ENCODE measurements at places on chromosomes 13 and 19.

DNA sequence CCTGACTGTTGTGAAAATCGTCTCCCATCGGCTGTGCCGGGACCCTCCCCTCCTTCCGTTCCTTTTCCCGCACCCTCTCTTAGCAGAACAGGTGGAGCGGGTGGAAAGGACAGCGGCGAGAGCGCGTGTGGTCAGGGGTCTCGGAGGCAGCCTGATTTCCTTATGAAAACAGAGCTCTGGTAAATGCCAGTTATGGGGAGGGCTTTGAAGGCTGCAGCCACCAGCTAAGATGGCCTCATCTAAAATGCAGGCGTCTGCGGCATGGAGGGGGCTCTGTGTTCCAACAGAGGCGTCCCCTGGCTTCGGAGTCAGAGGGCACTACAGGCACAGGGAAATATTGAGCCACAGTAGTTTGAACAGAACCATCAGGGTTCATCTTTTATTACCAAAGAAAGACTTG is 93.8 kb upstream of the SOX1 start:
- no peak for DNase-seq

DNA sequence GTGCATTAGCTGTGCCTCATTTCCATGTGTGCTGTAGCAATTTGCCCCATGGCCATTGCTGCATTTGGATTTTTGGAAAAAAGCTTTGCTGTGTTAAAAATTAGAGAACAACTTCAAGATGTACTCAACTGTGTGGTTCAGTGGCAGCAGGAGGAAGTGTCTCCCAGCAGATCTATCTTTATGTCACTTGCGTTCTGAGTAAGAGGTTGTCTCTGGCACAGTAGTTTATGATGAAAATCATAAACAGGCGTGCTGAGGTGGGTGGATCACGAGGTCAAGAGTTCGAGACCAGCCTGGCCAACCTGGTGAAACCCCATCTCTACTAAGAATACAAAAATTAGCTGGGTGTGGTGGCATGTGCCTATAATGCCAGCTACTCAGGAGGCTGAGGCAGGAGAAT is 29.0 kb upstream of the RNF17 start:
- no peak for DNase-seq

- peak; percentile 34 for DNase-seq
Observed at GRCh38 chr19:2607712-2608601, 94.5 kb downstream of the GNG7 start.

GRCh38 chr19:41299046-41299754 is 10.8 kb upstream of the CCDC97 start:
- DNase-seq: no peak

- DNase-seq: no peak
Observed at GRCh38 chr13:100529666-100530377, 58.8 kb downstream of the GGACT start.

DNA sequence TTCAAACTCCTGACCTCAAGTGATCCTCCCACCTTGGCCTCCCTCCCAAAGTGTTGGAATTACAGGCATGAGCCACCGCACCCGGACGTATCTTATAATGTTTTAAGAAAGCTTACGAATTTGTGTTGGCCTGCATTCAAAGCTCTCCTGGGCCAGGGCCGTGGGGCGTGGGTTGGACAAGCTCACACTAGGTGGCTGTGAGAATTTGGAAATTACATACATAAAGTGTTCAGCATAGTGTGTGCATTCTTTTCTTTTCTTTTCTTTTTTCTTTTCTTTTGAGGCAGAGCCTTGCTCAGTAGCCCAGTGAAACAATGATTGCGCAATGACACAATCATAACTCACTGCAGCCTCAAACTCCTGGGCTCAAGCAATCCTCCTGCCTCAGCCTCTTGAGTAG is 2.6 kb downstream of the ZSWIM4 start:
- no peak for DNase-seq

- DNase-seq: no peak
Observed at GRCh38 chr19:12994701-12995595, at the start of gene NFIX. Gene NFIX, plus strand, starts transcription at chr19:12995475. Its CDS starts 363 bp downstream, at chr19:12995838.

DNA sequence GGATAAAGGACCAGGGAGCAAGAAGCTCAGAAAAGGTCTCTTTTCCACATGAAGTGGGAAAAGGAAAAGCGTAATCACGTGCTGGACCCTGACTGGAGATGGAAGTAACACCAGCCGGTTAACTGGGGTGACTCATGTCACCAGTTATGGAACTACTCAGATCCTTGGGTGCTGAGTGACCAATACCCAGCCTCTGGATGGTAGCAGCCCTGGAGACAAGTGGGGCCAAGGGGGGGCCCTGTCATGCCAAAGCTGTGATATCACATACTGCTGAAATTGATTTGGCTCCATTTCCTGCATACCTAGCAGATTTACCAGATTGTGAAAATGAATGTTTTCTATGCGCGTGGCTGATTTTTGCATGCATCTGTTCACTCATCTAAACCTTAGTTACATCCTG is 158.9 kb downstream of the ZIC5 start:
- no peak for DNase-seq

GRCh38 chr19:43519436-43520088 is 7.4 kb downstream of the ETHE1 start:
- DNase-seq: peak; percentile 77

DNA sequence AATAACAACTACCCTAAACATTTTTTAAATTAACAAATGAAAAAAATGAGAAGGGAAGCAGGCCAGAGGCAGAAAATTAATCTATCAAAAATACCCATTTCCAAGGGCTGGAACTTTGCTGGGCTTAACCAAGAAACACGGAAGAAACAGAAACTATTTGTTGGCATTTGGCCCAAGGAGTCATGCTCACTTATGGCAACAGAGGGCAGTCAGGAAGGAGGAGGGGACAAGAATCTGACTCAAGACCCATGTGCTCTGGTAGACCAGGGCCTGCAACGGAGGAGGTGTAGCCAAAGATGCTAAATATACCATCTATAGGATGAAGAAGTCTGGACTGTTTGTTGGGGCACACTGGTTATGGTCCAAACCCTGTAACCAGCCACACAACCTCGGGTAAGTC is 496.7 kb downstream of the COG6 start:
- DNase-seq: no peak

GRCh38 chr19:14433554-14434501 is 722 bp downstream of the PKN1 start:
- peak; percentile 27 for DNase-seq

DNA sequence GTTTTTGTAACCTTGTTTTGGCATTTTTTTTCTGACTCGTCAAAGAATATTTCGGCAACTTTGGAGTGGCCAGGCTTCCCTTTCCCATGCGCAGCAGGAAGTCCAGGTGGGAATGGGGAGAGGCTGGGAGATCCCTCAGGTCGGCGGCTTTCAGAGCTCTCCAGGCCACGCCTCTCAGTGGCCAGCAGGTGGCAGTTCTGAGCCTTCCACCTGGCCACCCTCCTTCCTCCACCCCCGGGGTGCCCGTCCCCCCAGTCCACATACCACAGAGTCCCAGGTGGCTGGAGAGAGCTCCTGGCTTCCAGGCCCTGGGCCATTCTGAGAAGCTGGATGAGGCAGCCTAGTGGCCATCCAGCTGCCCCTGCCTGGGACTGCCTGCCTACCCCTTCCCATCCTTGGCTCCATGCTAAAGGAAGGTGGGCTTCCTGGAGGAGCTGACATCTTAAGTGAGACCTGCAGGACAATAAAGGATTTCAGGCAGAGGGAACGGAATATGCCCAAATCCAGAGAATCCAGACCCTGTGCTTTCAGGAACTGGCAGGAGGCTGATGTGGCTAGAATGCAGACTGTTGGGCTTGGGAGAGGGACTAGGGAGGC is 46.3 kb downstream of the CCNE1 start:
- no peak for DNase-seq

- DNase-seq: no peak
Observed at GRCh38 chr13:43510956-43511901, 275.5 kb downstream of the ENOX1 start.

GRCh38 chr13:44293908-44294735 is 79.5 kb upstream of the SERP2 start:
- no peak for DNase-seq

DNA sequence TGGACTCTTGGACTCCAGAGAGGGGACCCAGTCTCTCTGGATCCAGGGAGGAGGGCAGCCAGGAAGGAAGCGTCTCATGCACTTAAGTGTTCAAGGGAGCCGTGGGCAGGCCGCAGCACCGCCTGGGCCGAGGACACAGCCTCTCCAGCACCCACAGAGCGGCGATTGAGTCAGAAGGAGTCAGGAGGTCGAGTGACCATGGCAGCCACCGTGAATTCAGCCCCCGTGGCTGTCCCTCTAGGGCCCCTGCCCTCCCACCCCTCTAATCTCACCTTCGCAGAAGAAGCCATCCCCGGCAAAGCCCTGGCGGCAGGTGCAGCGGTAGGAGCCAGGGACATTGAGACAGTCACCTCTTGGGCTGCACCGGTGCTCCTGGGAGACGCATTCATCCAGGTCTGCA is 38.0 kb downstream of the FBN3 start:
- DNase-seq: no peak

GRCh38 chr13:49026851-49027250 is 51.1 kb downstream of the FNDC3A start:
- no peak for DNase-seq

GRCh38 chr13:38334845-38335244 is 14.8 kb upstream of the UFM1 start:
- DNase-seq: no peak

GRCh38 chr13:20940083-20940482 is 37.5 kb upstream of the XPO4 start:
- DNase-seq: no peak

- DNase-seq: no peak
Observed at GRCh38 chr19:9741476-9742171, 26.9 kb downstream of the ZNF846 start.

DNA sequence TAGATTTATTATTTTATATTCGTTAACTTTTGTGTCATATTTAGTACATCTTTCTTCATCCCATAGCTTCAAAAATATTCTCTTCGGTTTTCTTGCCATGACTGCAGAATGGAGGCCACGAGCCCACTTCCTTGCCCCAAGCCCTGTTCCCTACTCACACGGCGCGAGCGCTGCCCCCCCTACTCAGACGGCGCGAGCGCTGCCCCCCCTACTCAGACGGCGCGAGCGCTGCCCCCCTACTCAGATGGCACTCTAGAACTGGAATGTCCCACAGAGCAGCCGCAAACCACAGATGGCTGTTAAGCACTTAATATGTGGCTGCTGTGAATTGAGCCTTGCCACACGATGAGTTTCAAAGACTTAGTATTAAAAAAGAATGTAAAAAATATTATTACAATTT is 102.2 kb upstream of the PEG3 start:
- DNase-seq: no peak

DNA sequence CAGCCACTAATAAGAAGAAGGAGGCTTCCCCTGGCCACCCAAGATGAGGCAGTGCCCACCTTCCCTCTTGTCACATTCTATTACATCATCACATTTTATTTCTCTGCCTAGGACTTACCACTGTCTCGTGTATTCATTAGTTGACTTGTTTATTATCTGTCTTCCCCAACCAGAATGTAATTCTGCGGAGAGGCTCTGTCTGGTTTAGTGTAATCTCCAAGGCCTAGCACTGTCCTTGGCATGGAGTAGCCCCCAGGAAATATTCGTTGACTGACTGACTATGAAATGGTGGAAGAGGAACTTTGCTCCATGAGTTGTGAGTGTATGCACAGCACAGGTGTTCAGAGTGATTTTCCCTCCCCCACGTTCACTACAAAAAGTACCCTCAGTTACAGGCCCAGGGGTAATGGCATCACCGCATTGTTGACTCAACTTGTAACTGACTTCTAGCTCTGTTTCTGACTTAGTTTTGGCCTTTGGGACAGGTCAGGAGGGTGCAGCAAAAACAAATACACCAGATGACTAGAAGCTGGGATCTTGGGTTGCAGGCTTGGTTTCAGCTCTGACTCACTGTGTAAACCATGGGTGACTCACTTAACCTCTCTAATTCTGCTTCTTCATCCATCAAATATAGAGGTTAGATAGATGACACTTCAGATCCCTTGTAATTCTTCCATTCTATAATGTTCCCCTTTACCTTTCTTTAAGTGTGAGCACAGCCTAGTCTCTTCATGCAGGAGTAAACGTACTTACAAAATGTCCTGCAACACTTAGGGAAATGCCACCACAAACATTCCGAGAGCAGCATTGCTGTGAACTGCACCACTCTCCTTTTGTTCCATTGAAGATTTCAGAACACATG is 229.7 kb downstream of the KCNRG start:
- no peak for DNase-seq

DNA sequence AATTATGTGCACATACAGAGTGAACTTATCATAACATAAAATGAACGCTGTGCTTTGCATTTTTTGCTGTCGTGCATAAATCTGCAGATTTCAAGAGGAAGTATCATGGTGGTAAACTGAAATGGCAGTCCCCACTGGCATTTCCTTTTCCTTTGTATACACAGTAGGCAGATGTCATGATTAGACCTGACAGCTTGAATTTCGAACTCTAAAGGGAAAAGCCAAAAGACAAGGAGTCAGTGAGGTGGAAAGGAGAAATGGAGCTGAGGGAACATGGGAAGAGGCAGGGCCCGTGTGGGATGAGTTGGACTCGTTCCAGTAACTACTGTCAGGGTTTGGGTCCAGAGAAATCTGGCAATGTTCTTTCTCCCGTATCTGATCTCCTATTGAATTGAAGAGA is 454.1 kb upstream of the SGCG start:
- DNase-seq: no peak

DNA sequence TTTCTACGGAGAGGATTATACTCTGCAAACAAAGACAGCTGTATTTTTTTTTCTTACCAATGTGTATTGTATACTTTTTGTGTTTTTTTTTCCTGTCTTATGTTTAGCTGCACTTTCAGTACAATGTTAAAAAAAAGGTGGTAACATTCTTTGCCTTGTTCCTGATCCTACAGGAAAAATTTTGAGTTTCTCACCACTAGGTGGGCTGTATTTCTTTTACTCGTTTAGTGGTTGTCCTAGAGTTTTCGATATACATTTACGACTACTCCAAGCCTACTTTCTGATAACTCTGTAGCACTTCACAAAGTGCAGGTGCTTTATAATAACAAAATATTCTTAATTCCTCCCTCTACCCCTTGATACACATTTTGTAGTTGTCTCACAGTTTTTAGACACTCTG is 652.2 kb downstream of the UQCRFS1 start:
- no peak for DNase-seq

DNA sequence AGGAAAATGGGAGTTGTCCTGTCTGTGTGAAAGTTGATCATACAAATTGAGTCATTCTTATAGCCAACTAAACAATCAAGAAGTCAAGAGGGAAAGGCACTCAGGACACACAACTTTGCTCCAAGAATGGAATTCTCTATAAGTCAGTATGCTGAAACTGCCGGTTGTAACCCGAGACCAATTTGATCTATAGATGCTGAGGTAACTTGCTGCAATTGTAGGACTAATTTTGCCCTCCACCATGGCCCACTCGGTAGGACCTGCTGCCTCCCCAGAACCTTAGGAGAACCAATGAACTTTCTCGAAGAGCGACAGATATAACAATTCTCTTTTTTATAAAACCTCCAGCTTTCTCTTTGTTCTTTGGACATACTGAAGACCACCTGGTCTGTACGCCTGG is 157.0 kb downstream of the RNF17 start:
- DNase-seq: no peak

- DNase-seq: no peak
Observed at GRCh38 chr13:78139765-78140164, 221.1 kb upstream of the EDNRB start.
